Stromal cell of bone marrow (primary cell): ENCODE measurements at places on chromosomes 5 and 9.

DNA sequence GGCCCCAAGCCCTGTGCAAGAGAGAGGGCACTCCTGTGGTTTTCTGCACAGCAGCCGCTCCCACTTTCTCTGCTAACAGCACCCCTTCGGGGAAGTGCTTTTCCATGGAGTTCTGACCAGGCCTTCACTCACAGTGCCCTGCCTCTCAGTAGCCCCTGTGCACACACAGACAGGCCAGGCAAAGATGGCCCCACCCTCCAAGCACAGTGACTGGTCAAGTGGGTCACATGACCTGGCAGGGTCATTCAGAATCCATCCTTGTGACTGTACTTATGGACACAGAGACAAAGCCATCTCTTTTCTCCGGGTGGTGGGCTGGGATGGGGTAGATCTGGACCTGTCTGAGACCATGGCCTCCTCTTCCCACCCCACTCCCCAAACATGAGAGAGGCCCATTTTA, 82.5 kb downstream of the PSD2 start:
- DNase-seq: no peak

DNA sequence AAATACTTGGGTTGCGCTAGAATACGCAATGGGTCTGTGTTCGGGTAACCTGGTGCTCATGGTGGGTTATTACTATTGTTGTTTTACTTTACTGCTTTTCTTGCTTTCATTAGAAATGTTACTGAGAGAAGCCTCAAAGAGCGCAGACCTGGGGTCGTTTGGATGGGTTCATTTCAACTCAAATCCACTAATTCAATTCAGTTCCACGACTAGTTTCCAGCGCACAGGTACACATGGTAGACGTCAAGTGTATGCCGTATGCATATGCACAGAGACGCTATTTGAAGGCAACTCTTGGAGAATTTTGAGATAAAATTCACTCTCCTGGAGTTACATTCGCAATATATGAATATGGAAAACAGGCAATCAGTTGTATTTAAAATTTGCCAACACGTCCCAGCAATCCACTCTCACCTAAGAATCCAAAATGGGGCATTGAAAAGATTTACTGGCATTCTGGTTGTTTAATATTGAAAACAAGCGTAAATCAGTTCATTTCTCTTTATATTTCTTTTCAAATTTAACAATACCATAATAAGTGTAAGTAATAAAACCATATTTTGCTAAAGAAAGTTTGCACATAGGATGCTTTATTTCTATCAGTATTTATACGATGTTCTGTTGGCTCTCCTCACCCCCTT, 4.4 kb upstream of the PAX5 start:
- DNase-seq: no peak

DNA sequence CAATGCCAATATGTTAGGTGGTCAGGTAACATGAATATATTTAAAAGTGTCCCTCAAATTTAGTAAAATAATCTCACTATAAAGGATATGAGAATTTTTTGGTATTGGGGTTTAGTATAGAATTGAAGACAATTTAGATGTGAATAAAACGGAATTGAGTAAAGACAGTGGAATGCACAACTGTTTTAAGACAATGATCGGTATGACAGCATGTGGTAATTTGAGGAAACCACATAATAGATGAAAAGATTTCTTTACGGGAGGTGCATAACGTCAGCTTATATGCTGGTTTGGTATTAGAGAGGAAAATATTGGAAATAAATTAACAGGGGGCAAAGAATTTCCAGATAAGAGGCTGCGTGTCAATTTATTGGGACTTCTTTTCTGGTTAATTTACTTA, 1043.2 kb downstream of the CDH18 start:
- no peak for DNase-seq

DNA sequence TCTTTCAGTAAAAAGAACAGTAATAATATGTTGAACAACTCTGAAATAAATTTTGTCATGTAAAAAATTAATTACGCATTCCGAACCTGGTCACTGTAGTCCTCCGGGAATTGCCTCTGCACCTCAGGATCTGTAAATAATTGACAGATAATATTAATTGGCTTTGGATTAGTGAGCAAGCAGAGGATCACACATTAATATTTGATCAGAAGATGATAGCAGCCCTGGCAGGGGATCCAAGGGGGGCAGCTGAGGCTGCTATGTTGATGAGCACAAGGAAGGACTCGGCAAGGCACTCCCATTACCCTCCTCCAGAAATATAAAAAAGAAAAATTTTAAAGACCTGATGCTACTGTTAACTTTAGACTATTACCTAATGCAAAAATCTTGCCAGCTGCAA, 137.4 kb downstream of the DENND1A start:
- DNase-seq: no peak

GRCh38 chr9:503326-503725, 288.7 kb downstream of the DOCK8 start:
- no peak for DNase-seq

DNA sequence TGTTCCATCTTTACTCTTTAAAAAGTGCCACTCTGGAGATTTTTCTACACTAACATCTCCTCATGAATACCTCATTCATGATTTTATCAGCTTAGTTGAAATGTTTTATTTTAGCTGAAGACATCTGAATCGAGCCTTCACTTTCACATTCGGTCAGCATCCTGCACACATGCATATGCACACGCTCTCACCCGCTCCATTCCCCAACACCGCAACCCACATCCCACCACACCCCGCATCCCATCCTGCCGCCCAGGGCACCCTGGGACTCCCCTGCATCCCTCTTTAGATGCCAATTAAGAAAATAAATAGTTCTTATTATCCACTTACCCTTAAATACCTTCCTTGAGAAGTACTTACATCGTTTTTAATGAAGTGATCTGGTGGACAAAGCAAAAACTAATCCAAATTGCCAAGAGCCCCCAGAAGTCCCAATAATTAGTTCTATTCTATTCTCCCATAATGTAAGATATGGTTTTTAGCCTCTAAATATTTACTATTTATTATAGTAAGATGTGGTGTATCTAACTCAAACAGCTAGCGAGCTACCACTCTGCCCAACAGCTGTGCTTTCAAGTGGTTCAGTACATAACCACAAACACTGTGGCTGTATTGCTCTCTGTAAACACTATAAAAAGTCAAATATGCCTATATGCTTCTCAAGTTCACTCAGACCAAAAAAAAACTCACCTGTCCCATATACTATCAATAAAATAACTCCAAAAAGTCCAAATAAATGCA, 38.2 kb downstream of the GZMK start:
- DNase-seq: no peak

GRCh38 chr5:79573983-79574890, 38.0 kb upstream of the TENT2 start:
- DNase-seq: no peak

DNA sequence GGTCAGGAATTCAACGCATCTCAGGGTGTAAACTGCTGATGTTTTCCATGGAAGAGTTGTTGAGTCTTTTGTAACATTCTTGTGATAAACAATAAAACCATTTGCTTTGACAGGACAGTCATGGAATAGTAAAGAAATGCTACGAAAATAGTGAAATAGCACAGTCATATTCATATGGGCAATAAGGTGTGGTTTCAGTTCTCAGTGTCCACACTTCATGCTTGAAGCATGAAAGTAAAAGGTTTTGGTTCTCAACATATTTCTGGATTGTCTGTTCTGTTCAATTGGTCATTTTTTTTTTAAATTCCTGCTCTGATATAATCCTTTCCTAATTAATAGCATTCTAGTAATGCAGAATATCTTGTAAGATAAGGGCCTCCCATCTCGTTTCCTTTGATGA, 467.6 kb upstream of the ZNF608 start:
- no peak for DNase-seq

GRCh38 chr5:6317116-6317798, 61.1 kb downstream of the MED10 start:
- no peak for DNase-seq

DNA sequence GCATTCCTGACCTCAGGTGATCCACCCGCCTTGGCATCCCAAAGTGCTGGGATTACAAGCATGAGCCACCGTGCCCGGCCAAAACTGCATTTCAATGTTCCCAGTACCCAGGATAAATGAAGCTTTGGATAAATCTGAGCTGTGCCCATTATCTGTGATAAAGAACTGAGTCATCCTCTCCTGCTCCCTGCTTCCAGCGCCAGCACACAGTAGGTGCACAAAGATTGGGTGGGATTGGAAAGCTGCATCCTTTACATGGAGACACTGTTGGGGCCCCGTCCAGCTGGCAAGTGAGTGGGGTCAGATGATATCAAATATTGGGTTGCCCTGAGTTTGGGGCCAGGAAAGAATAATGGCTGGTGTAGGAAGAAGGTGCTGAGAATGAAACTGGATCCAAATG, 17.4 kb downstream of the SH2D3C start:
- DNase-seq: no peak
